ENCODE measurements at places on chromosomes 5 and 9. TPM values are rescaled to one million over a fixed set of nuclear protein-coding genes. Genes with fewer than 3 reads are reported as not detected.

The RETREG1 gene
- total RNA-seq = 6.4 TPM

The CYLC2 gene
- not detected for total RNA-seq

The ACSL6 gene
- total RNA-seq = not detected

The ANAPC2 gene
- 16.7 TPM for total RNA-seq

The PPP2R2B gene
- 3.9 TPM for total RNA-seq

The CXCL14 gene
- total RNA-seq = 0.06 TPM

The FOXD4L6 gene
- not detected for total RNA-seq

The DDX4 gene
- not detected for total RNA-seq

The PCDHGB2 gene
- total RNA-seq = 0.98 TPM

The TAF11L5 gene
- not detected for total RNA-seq

The FOXD4L5 gene
- not detected for total RNA-seq

The GHR gene
- total RNA-seq = 0.17 TPM

GRCh38 chr9:4594545-4594944, 67.5 kb upstream of the PLPP6 start:
- DNase-seq = no peak

DNA sequence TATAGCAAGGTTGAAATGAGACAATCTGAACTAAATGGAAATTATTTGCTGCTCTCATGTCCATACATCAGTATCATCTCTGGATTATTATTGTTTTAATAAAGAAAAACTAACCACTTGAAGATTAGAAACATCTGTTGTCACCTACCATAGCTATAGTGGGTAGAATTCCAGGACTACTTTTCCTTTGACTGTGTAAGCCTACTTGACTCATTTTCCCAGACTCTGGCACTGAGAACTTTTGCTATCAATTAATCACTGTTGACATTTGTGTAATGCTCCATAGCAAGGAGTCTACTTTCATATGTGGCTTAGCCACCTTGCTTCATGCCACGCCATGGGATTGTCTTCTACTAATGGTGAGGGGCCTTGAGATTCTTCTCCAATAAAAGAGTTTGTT, 59.9 kb upstream of the ARRDC3 start:
- no peak for DNase-seq

GRCh38 chr9:32886021-32886420, 102.7 kb downstream of the TMEM215 start:
- DNase-seq = no peak

DNA sequence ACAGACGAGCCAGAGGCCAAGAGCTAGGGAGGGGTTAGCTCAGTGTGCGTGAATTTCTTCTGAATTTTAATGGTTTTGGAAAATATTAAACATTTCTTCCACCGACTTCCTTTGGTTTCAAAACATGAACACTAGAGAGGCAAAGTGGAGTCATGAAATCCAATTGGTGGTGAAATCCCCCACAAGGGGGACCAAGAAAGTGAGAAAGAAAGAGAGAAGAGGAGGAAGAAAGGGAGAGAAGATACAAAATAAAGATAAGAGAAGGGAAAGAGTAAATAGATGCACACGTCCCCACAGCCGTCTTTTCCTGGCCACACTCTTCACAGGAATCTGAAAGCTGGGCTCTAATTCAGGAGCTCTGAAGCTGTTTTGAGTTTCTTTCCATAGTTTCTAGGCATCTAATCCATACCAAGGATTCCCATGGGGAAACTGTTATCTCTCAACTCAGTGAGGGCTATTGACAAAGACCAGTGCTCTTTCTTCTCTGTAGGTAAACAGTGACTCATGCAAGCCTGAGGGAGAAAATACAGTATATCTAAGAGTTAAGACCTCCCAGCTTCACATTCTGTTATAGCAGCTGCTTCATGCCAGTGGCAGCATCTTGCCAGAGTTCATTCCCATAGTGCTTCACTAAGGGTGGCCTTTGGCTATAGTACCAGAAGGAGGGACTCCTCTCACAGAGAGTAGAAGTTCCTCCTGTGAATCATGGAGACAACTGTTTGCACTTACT, 115.8 kb upstream of the LIFR start:
- no peak for DNase-seq

GRCh38 chr5:177336603-177337494, 14.6 kb downstream of the LMAN2 start:
- DNase-seq = no peak

GRCh38 chr9:77951369-77951768, 80.2 kb downstream of the GNAQ start:
- no peak for DNase-seq

- peak; percentile 39 for DNase-seq
These were observed 446.2 kb upstream of the TRPC7 start for GRCh38 chr5:136811551-136811950.

GRCh38 chr5:178328826-178329730, 96.5 kb upstream of the PHYKPL start:
- DNase-seq = no peak

DNA sequence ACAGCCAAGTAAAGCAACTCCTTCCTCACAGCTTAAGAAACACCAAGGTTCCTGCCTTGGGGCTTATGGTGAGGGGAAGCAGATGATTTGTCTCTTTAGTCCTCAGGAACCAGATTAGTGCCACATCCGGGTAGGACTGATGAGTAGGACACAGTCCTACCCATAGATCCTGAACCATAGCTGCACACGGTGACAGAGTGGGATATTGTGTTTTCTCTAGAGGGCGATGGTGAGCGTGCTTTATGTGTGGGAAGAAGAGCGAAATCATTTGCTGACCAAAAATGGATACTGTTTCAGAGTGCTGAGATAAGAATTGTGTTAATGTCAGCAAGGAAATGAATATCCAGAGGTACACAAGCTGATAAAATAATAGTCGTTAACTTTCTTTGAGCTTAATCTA, 209.0 kb upstream of the FBXL7 start:
- DNase-seq = no peak

DNA sequence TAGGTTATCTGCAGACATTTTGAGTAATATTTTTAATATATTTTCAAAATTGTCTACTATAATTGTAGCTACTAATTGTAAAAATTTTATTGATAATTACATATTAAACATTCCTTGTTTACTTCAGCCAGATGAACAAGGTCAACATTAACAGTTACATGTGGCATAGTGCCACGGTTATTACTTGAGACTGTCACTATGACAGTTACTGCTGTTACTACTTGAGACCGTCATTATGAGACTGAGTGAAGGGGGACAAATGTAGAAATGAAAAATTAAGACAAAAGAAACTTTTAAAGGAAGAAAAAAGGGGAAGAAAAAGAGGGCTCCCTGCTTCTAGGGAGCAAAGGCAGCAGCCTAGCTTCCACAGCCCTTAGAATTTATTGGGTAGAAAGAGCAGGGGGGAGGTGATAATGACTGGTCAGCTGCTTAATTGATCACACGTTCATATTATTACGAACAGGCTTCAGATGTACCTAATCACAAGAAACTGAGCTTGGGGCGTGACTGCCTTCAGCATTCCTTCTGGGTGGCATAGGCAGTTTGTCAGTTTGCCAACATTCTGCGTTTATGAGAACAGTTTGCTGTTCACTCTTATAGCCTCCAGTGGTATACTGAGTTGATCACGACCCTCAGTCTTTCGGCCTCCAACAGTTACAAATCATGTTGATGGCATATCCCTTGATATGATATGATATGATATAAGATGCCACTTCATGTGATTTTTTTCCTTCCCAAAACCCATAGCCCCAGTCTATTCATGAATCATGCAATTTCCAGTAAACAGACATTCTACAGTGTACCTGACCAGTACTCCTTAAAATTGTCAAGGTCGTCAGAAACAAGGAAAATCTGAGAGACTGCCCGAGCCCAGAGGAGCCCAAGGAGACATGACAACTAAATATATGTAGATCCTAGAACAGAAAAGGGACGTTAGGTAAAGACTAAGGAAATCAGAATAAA, 13.1 kb downstream of the MARCHF6 start:
- peak; percentile 81 for DNase-seq

- DNase-seq = no peak
These were observed 24.7 kb downstream of the KLF9 start for GRCh38 chr9:70389621-70390266.

GRCh38 chr9:121597698-121598166, 53.7 kb upstream of the DAB2IP start:
- no peak for DNase-seq

- DNase-seq = no peak
These were observed 22.4 kb downstream of the UTP15 start for GRCh38 chr5:73587923-73588322.

DNA sequence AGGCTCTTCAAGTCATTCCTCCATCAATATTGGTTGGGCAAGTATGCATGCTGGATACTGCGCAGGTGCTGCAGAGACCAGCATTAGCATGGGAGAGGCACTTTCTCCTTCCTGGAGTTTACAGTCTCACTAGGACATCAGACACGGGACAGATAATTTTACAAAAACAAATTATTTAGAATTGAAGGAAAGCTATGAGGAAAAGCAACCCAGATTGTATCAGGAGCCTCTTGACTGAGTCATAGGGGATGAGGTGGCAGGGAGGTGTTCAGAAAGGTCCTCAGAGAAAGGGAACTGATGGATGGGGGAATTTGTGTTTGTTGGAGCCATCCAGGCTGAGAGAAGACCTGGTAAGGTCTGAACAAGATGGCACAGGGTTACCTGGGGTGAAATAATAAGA, 24.5 kb upstream of the RAB14 start:
- DNase-seq = no peak

DNA sequence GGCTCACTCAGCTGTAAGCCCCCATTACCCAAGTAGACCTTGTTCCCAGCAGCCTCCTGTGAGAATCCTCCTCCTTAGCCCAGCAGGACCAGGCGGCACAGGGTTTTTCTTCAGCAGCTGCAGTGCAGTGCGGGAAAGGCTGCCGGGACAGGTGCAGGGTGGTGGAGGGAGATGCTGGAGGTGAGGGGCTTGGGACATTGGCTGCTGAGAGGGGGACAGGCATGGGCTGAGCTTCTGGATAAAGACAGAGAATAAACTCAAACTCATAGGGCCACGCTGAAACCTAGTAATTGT, 174.7 kb downstream of the CACNA1B start:
- no peak for DNase-seq

DNA sequence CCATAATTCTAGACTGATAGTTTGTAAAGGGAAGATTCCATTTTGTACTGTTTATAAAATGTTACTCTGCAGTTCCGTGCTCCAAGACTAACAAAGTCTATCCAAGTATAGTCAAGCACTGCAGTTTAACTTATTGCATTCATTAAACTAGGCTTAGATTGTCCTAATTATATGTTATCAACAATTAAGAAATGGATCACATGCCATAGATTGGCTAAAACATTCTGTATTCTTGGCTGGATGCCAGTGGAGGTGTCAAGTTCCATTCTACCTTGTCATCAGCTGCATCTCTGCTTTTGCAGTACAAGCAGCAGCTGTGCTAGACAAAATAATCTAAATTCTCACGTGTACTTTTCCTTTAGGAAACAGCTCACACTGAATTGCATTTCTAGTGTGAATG, 69.4 kb upstream of the MEF2C start:
- no peak for DNase-seq

GRCh38 chr5:102764381-102765004, 9.4 kb downstream of the PAM start:
- DNase-seq = no peak

- no peak for DNase-seq
These were observed 259.7 kb upstream of the MSX2 start for GRCh38 chr5:174464504-174465165.

DNA sequence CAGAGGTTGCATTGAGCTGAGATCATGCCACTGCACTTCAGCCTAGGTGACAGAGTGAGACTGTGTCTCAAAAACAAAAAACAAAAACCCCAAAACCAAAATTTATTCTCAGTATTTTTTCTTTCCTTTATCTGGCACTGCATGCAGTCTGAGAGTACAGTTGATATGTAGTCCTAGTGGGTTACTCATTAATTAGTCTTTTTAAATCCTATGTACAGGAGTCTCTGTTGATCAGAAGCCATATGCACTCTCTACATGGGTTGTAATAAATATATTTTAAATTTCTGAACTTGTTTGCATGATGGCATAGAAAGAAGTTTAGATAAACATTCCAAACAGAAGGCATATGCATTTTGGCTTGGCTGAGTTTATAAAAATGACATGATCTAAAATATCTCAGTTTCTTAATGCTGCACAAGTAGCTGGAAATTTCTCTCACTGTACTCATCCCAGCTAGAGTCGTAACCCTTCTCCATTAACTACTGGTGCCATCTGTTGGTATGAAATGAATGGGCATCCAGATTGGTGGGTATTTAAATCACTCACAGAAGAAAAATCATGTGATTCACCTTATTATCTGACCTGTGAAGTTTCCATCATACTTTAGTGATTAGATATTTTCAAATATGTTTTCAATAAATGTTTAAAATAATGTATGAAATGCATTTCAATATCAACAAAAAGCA, 284.8 kb downstream of the CTNND2 start:
- no peak for DNase-seq

DNA sequence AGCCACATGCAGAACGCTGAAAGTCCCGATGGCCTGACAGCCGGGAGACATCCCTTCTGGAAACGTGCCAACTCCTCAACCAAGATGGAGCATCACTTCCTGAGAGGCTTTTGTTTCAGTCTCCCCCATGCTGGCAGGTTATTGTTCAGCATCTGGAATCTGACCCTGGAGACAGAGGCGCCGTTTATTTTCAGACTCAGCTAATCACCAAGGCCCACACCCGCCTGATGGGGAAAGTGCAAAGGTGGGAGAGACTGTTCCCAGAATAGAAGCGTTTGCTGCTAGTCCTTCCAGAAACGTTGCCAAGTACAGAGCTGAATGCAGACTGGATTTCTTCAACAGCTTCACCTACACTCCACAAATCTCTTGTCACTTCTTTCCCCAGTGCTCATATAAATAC, 41.8 kb upstream of the S1PR3 start:
- no peak for DNase-seq

All from epithelial cell of proximal tubule (primary cell).